Activated CD4-positive, alpha-beta T cell treated with anti-CD3 and anti-CD28 coated beads for 36 hours (primary cell): ENCODE measurements at places on chromosomes 1 and 21. TPM values are rescaled to one million over a fixed set of nuclear protein-coding genes. Genes with fewer than 3 reads are reported as not detected.

The CLDN8 gene
- total RNA-seq = not detected

The RTCA gene
- total RNA-seq = 47.8 TPM

The LCE3E gene
- total RNA-seq = not detected

The CFAP57 gene
- total RNA-seq = not detected

The SYT2 gene
- not detected for total RNA-seq

- no peaks in the 10 kb centered on the region for H3K4me1 ChIP-seq
- H3K4me3 ChIP-seq = no peak overlapping the region
- H3K36me3 ChIP-seq = no peaks in the 10 kb centered on the region
- H3K27ac ChIP-seq = no peak overlapping the region
These were observed 43.9 kb downstream of the SDC3 start for GRCh38 chr1:30864681-30865080.

- H3K27me3 ChIP-seq = no peaks in the 10 kb centered on the region
- H3K27ac ChIP-seq = no peak overlapping the region
- no peaks in the 10 kb centered on the region for H3K36me3 ChIP-seq
- peaks cover 13% of the 10 kb centered on the region for H3K4me1 ChIP-seq
- no peak for DNase-seq
These were observed 112.5 kb upstream of the PAXBP1 start for GRCh38 chr21:32884062-32884461.

GRCh38 chr1:218468711-218469110 lies 123.6 kb downstream of the TGFB2 start:
- peaks cover 3% of the 10 kb centered on the region for H3K27me3 ChIP-seq
- H3K4me3 ChIP-seq = no peak overlapping the region
- no peaks in the 10 kb centered on the region for H3K36me3 ChIP-seq
- H3K27ac ChIP-seq = no peak overlapping the region
- peaks cover 6% of the 10 kb centered on the region for H3K4me1 ChIP-seq

The MATN1 gene
- total RNA-seq = 0.43 TPM

DNA sequence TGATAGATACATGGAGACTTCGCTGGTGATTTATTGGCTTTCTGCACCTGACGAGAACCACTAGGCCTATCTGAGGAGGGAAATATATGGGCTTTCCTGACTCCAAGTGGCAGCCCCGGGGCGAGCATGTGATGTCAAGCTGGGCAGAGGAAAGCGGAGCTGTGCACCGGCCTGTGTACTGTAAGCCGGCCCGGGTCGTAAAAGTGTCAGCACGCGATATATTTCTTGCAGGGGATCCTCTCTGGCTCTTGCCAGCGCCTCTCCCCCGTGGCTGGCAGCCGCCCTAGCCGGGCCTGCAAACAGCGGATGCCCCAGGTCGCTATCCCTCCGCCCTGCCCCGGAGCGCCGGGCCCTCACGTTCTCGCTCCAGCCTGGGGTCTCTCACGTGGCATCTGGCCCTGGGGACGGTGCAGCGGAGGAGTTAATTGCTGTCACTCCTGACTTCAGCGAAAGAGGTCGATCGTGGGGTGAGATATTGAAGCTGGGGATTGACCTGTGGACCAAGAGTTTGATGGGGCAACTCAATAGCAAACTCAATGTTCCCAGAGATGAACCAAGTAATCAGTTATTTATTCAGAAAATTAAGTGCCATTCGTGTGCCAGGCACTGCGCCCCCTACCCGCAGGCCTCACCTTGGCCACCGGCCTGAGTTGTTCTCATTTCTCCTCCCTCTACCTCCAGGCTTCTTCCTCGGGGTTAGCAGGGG lies 41.0 kb upstream of the HAO2 start:
- no peak overlapping the region for H3K27ac ChIP-seq
- H3K4me1 ChIP-seq = peaks cover 8% of the 10 kb centered on the region
- H3K36me3 ChIP-seq = no peaks in the 10 kb centered on the region
- peaks cover 14% of the 10 kb centered on the region for H3K27me3 ChIP-seq
- H3K4me3 ChIP-seq = peak overlapping the region; percentile 56
- peak; percentile 55 for DNase-seq

The ALG14 gene
- total RNA-seq = 7.3 TPM

DNA sequence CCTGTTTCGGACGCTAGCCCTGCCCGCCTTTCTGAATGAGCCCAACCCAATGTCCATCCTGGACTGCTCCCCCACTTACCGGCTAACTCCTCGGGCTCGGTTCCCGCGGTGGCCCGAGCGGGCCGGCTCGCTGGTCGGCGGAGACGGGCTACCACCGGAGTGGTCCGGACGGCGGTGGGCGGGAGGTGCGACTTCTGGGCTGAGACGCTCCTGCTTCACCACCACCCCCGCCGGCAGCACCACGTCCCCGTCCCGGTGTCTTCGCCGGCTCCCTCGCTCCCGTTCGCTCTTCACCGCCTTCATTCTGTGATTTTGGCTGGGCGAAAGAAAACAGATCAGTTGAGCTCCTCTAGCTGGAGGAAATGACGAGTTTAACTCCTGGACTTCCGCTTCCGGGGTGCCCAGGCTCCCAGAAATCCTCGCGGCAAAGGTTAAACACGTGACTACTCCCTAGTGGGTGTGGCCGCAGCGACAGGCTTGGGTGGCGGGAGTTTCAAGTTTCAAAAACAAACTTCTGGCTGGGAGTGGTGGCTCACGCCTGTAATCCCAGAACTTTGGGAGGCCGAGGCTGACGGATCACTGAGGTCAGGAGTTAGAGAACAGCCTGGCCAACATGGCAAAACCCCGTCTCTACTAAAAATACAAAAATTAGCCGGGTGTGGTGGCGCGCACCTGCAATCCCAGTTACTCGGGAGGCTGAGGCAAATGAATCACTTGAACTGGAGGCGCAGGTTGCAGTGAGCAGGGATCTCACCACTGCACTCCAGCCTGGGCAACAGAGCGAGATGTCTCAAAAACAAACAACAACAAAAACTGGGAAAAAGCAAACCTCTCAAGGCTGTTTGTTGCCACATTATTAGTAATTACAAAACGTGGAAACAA lies at the start of gene SNIP1:
TSS of gene SNIP1 (minus strand) at position 367 of the 882 bp plus-strand sequence. CDS start at position 303, 64 bp downstream.
- H3K27ac ChIP-seq = peak within 1 kb of the TSS; percentile 95
- H3K27me3 ChIP-seq = no peaks in the 10 kb centered on the region
- H3K4me3 ChIP-seq = peak within 1 kb of the TSS; percentile 92
- peaks cover 36% of the 10 kb centered on the region for H3K4me1 ChIP-seq
- DNase-seq = peak; percentile 95

- no peak overlapping the region for H3K27ac ChIP-seq
- no peak for DNase-seq
- H3K27me3 ChIP-seq = no peaks in the 10 kb centered on the region
- H3K4me3 ChIP-seq = no peak overlapping the region
- no peaks in the 10 kb centered on the region for H3K36me3 ChIP-seq
- no peaks in the 10 kb centered on the region for H3K4me1 ChIP-seq
These were observed 197.4 kb downstream of the HS2ST1 start for GRCh38 chr1:87111659-87112371.

- peaks cover 38% of the 10 kb centered on the region for H3K36me3 ChIP-seq
- no peak for DNase-seq
- no peaks in the 10 kb centered on the region for H3K27me3 ChIP-seq
These were observed 2.0 kb downstream of the SLAMF7 start for GRCh38 chr1:160741092-160741501.

- H3K27ac ChIP-seq = no peak overlapping the region
- H3K4me1 ChIP-seq = no peaks in the 10 kb centered on the region
- H3K4me3 ChIP-seq = no peak overlapping the region
- H3K27me3 ChIP-seq = no peaks in the 10 kb centered on the region
These were observed 964.6 kb downstream of the BRINP3 start for GRCh38 chr1:189513091-189513490.

The IL19 gene
- not detected for total RNA-seq

The NUDT4B gene
- total RNA-seq = 0.41 TPM

The SUSD4 gene
- 1.9 TPM for total RNA-seq

The PSRC1 gene
- 17.6 TPM for total RNA-seq

DNA sequence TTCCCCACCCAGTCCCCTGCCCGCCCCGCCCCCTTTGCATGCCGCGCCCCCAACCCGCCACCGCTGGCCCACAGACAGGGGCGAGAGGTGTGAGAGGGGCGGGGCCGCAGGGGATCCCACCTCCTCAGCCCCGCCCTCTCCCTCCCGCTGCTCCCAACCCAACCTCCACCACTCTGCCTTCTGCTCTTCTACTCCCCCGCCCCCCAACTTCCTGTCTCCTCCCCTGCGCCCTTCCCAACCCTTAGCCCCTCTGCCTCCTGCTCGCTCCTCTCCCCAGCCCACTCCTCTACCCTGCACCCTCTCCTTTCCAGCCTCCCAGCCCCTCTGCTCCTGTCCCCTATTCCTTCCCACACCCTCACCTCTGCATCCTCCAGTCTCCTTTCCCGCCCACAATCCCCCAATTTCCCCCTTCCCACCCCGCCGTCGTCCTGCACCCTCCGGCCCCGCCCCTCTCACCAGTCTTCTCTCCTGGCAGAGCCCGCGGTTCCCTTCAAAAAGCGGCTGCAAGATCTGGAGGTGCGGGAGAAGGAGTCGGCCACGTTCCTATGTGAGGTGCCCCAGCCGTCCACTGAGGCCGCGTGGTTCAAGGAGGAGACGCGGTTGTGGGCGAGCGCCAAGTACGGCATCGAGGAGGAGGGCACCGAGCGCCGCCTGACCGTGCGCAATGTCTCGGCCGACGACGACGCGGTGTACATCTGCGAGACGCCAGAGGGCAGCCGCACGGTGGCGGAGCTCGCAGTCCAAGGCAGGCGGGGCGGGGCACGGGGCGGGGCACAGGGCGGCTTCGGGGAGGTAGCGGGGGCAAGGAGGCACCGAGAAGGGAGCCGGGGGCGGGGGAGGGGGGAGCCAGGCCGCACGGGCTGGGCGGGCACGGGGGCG lies 5.4 kb downstream of the OBSCN start:
- H3K4me1 ChIP-seq = no peaks in the 10 kb centered on the region
- H3K36me3 ChIP-seq = peaks cover 2% of the 10 kb centered on the region
- H3K4me3 ChIP-seq = peak overlapping the region; percentile 78
- peak overlapping the region; percentile 75 for H3K27ac ChIP-seq
- DNase-seq = peak; percentile 96

- no peak for DNase-seq
- peak overlapping the region; percentile 52 for H3K27ac ChIP-seq
- H3K27me3 ChIP-seq = no peaks in the 10 kb centered on the region
- peaks cover 66% of the 10 kb centered on the region for H3K36me3 ChIP-seq
- H3K4me1 ChIP-seq = peaks cover 46% of the 10 kb centered on the region
These were observed 61.9 kb downstream of the CAPN2 start for GRCh38 chr1:223774134-223774814.

DNA sequence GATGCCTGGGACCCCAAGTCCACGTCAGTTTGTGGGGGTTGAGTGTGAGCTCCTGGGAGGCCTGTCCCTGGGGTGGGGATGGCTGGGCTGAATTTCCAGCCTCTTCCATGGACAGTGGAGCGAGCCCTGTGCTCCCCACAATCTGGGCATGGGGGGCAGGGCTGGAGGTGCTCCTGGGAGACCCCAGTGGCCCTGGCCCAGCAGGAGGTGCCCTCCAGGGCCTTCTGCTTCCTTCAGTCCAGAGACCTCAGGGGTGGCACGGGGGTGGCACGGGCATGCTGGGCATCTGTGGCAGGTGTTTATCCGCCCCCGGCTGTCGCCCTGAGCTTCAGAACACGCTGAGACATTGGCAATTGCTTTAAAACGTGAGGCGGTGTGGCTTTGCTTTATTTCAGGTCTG lies 40.9 kb downstream of the MORN1 start:
- H3K27ac ChIP-seq = no peak overlapping the region
- no peaks in the 10 kb centered on the region for H3K4me1 ChIP-seq
- DNase-seq = no peak
- H3K27me3 ChIP-seq = no peaks in the 10 kb centered on the region

The DRAXIN gene
- total RNA-seq = 0.04 TPM

The IGSF9 gene
- total RNA-seq = 0.07 TPM

The ERICH3 gene
- total RNA-seq = not detected

The U2AF1 gene
- total RNA-seq = 199 TPM

The TMEM82 gene
- total RNA-seq = not detected

DNA sequence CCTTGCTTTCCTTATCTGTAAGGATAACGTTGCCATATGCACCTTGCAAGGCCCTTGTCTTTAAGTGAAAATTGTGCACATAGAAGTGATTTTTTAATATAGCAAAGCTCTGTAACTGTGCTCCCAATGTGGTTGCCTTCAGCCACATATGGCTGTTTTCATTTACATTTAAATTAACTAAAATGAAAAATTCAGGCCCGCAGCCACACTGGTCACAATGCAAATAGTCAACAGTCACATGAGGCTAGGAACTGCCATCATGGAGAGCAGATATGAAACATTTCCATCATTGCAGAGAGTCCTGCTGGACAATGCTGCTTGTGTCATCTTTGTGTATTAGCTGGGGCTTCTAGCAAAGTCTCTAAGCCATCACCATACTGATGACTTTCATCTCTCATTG lies 83.4 kb downstream of the PGBD5 start:
- no peak overlapping the region for H3K27ac ChIP-seq
- H3K27me3 ChIP-seq = peaks cover 4% of the 10 kb centered on the region
- no peak overlapping the region for H3K4me3 ChIP-seq
- no peaks in the 10 kb centered on the region for H3K36me3 ChIP-seq

- H3K4me3 ChIP-seq = no peak overlapping the region
- H3K36me3 ChIP-seq = no peaks in the 10 kb centered on the region
- DNase-seq = peak; percentile 88
- peaks cover 34% of the 10 kb centered on the region for H3K4me1 ChIP-seq
- peaks cover 37% of the 10 kb centered on the region for H3K27me3 ChIP-seq
- peak overlapping the region; percentile 38 for H3K27ac ChIP-seq
These were observed 1.5 kb upstream of the COL16A1 start for GRCh38 chr1:31705080-31705866.

The SHISAL2A gene
- 9.8 TPM for total RNA-seq

DNA sequence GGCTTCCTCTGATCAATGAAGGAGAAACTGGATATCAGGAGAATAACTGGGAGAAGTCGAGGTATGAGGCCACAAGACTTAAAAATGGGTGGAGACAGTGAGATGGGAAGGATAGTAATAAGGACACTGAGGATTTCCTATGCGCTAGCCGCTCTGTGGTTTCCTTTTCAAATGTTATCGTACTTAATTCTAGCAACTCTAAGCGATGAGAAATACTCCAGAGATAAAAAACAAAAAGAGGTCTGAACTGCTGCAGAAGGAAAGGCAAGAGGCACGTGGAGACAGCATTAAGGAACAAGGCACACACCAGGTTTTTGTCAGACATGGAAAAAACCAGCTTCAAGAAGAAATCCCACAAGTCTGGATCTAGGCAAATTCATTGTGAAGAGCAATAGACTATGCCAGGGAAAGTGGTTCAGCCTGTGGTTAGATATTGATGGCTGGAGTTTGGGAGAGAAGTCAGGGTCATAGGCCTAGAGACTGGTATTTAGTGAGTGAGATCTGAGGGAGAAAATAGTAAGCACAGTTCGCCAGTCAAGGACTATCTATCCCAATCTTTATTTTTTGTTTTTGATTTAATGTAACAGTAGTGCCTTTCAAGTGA lies 5.3 kb downstream of the CLCA2 start:
- H3K36me3 ChIP-seq = no peaks in the 10 kb centered on the region
- no peak for DNase-seq
- no peaks in the 10 kb centered on the region for H3K4me1 ChIP-seq
- H3K27ac ChIP-seq = no peak overlapping the region
- H3K27me3 ChIP-seq = peaks cover 5% of the 10 kb centered on the region
- no peak overlapping the region for H3K4me3 ChIP-seq
